ENCODE measurements at places on chromosomes 12 and 14.

- DNase-seq, result no peak
Observed at GRCh38 chr12:104990950-104991349, 4.8 kb downstream of the NOPCHAP1 start.

GRCh38 chr12:84924981-84925380 is 12.4 kb upstream of the SLC6A15 start:
- DNase-seq, result no peak

GRCh38 chr14:49692193-49692757 is 645 bp upstream of the KLHDC1 start:
- DNase-seq, result no peak

- DNase-seq, result peak; percentile 25
Observed at GRCh38 chr12:9064201-9064814, 51.4 kb downstream of the A2M start.

- no peak for DNase-seq
Observed at GRCh38 chr14:54776361-54777001, 126.1 kb downstream of the GCH1 start.

DNA sequence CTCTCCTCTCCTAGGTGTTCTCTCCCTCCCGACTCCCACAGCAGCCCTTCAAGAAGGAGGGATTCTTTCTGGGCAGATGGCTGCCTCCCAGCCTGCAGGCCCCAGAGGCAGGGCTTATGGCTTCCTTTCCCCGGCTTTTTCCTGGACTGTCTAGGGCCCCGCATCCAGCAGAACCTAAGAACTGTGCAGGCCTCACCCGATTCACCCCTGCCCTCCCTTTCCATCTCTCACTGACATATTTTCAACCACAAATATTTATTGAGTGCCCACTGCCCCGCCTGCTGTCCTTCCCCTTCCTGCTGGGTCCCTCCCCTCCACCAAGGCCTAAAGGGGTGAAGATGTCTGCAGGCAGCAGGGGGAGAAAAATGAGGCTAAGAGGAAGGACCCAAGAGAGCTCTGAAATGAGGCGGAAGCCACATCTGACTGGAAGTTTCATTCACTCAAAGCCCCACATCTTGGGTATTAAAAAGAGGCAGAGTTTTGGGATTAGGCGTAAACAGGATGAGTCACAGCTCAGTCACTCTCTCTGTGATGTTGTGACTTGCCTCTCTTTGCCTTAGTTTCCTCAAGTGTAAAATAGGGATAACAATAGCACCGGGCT is 2.9 kb downstream of the SCNN1A start:
- no peak for DNase-seq

DNA sequence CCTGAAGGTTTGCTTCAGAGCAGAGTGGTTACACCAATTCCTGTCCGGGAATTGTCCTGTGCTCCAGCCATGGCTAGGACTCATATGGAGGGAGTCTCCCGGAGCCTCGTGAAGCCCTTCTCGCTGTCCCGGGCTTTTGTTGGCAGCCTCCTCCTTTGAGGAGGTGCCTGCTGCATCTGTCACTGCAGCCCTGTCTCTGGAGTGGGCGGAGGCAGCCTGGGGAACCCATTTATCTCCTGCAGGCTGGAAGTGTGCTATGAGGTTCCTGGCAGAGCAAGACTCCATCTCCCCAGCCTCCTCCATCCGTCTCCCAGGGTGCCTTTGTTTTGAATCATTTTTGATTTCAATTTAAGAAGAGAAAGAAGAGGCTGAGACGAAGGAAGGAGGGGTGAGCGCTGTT is 355.3 kb downstream of the GLT1D1 start:
- no peak for DNase-seq

DNA sequence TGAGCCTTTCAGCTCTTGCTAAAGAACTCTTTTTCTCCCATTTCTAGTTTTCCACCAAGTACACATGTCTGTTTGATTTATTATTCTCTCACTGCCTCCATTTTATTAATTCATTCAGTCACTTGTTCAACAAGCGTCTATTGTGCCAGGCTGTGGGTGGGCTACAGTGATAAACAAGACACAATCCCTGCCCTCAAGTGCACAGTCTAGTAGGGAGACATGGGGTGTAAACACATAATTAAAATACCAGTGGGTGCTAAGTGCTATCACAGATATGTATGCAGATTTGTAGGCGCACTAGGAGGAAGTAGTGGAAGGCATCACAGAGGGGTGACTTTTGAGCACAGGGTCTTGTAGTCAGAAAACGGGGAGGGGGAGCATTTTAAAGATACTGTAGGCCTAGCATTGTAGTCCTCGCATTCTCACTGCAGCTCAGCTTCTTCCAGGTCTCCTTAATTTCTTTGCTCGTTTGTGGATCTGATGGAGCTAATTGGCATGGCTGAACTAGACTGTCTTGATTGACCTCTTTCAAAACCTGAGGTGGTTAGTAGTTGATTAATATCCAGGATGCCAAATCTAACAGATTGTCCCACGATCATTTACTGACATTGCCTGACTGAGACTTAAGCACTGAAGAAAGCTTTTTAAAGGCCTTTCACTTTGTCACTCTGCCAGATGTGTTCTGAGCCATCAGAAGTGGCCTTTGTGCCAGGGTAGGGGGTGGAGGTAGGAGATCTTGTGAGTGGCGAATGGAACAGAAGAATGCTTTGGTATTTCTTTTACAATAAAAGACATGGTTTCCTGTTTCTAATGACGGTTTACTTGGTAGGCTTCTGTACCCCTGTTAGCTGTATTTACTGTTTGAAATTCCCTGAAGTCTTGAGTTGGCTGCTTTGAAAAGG is 116.9 kb downstream of the DIP2B start:
- no peak for DNase-seq

DNA sequence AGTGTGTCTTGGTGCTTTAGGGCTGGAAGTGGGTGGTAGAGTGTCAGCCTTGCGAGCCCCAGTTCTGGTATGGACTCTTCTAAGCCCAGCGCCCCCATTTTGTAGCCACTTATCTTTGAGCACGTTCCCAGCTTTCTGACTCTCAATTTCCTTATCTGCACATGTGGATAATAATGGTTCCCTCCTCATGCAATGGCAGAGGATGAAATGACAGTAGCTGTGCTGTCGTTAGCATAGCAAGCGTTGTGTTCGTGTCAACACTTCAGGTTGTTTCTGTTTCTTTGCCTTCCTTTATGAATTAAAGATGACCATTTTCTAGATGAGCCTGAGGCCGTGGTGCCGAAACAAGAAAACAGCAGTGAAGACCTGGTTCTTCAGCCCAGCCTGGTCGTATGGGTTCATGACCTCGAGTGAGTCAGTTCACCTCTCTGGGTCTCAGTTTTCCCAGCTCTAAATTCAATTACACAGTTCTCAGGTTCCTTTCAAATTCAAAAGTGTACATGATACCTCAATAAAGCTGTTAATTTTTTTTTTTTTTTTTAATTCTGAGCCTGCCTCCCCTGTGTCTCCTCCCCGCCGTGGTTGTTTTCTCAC is 233.0 kb downstream of the SLC41A2 start:
- no peak for DNase-seq

- no peak for DNase-seq
Observed at GRCh38 chr12:19507823-19508222, 68.5 kb downstream of the AEBP2 start.

DNA sequence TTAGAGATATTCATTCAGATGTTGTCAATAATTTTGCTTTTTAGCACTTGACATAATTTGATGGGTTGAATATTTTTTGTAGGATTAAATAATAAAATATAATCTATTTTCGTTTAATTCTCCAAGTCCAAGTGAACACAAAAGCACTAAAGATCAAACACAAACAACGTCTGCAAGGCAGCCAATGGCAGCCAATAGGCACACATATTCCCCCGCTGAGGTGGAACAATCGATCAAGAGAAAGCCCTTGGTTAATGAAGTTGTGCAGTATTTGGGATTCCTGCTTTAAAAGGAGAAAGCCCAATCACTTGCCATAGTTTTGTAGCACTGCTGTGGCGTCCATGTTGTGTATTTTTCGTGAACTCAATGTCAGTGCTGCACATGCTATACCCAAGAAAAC is 1.5 kb downstream of the DHRS7 start:
- no peak for DNase-seq

GRCh38 chr12:106682594-106683234 is 91.8 kb upstream of the RIC8B start:
- DNase-seq, result no peak

GRCh38 chr12:64528616-64529015 is 76.7 kb downstream of the TBK1 start:
- DNase-seq, result no peak

DNA sequence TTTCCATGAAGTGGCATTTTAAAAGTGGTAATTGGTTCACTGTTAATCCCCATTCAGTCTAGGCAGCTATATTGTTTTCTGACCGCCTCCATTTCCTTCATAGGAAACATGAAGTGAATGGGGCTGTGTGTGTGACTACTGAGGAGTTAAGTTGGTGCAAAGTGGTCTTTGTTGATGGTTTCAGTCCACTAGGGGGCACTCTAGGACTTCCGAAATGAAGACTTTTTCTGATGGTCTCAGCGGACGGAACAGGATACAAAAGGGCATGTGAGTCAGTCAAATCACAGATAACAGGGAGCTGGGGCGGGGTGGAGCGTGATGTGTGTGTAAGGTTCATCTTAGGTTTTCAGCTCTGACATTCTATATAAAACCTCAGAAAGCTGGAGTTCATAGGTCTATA is 240.1 kb upstream of the OR4E1 start:
- DNase-seq, result peak; percentile 71

GRCh38 chr12:93468008-93468371 is 676 bp downstream of the MRPL42 start:
- no peak for DNase-seq

DNA sequence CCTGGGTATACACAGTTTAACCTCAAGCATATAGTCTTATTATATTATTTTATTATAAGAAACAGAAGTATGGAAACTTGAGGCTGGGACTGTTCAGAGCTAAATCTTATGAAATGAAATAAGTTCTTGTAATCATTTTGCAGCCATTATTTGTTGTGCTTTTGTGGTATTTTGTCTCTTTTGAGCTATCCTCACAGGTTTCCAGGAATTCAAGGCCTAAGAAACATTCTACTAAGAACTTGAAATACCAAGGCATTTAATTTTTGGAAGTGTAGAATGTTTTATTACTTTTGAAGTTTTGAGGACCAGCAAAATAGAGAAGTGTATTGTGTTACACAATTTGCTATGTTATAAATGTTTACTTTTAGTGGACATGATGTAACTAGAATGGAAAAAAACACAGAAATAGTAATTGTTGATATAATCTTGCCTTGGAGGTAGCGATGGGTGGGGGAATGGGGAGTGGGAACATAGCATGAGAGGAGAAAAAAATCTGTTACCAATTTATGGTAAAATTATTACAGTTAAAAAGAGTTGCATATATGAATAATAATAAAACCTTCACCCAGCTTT is 81.7 kb downstream of the CRADD start:
- no peak for DNase-seq

DNA sequence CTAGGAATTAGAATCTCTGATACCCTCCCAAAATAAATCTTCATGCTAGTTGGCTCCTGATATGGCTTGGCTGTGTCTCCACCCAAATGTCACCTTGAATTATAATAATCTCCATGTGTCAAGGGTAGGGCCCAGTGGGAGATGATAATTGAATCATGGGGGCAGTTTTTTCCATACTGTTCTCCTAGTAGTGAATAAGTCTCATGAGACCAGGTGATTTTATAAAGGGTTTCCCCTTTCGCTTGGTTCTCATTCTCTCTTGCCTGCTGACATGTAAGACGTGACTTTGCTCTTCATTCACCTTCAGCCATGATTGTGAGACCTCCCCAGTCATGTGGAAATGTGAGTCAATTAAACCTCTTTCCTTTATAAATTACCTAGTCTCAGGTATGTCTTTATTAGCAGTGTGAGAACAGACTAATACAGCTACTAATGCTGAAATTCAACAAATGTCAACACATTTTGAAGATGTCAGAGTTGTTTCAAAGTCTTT is 12.2 kb upstream of the SPTSSA start:
- DNase-seq, result no peak

GRCh38 chr12:12822886-12823285 is 9.7 kb downstream of the DDX47 start:
- no peak for DNase-seq

- no peak for DNase-seq
Observed at GRCh38 chr12:90548595-90548994, 406.4 kb downstream of the CCER1 start.

- DNase-seq, result no peak
Observed at GRCh38 chr12:71694099-71694820, 8.4 kb downstream of the TMEM19 start.

DNA sequence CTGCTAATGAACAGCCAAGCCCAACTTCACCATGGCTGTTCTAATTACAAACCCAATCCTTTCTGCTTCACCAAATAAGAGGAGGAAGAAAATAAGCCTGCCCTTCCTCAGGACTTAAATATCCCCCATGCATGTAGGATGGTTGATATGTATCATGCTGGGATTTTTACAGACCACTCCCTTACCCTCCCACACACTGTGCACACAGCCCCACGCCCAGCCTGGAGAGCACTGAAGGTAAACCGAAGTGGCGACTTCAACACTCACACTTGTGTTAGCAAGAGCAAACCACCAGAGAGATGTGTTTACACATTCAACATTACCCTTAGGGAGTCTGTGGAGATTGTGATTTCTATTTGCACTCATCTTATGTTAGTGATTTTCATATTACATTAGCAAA is 241.2 kb downstream of the EGLN3 start:
- DNase-seq, result no peak

GRCh38 chr12:87793131-87793530 is 236.1 kb downstream of the C12orf50 start:
- DNase-seq, result no peak

DNA sequence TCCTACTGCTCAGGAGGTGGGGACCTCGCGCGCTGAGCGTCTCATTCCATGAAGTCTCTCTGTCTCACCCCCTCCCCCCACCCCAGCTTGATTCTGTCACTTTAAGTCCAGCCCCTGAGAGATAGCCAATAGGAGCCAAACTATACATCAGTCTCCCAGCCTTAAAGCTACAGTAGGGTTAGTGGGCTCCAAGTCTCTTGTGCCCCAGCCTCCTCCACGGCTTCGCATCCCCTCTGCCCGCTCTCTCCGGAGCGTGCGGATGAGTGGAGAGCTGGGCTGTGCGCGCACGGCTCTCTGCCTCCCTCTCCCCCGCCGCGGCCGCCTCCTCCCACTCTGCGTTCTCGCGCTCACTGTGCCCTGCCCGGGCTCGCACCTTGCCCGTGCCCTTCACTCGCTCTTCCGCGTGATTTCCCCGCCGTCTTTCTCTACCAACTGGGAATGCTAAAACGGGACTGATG is at the start of gene ESRRB:
TSS of gene ESRRB (plus strand) at position 191 of the 458 bp plus-strand sequence. CDS start at position 456, 265 bp downstream.
- DNase-seq, result no peak

All from stimulated activated CD8-positive, alpha-beta memory T cell treated with anti-CD3 and anti-CD28 coated beads, Interleukin-12 subunit alpha, Interleukin-12 subunit beta, amount 100 ng/mL, for 1 hour (primary cell).